Head of caudate nucleus (tissue), 42 donors: ENCODE measurements at places on chromosomes 11 and 22.

DNA sequence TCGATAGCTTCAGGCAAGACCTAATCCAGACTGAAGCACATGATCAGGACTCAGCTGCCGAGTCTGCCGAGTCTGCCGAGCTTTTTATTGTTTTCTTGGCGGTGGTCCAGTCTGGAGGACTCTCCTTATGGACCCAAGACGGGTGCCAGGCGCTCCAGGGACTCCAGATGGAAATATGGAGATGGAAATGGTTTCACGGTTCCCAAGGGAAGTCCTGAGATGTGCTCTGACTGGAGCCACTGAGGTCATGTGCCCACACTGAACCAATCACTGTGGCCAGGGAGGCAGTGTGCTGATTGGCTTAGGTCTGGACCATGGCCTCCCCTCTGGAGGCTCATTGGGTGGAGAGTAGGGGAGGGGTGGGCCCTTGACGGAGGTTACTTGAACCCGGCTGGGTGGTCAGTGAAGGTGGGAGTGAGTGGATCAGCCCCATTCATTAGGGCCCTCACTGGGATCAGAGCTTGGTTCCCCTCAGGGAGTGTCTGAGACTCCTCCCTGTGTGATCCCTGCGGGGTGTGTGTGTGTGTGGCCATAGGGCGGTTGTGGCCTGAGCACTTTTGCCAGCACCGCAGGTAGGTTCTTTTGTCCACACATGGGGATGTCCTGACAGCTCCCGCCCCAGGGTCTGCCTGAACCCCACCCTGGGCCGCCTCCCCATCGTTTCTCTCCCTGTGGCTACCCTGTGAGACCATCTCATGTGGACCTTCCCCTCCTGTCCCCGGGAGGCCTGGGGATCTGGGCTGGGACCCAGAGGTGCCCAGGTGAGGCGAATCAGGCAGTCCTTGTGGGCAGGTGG is 14.0 kb downstream of the RPS6KA4 start:
- peak; percentile 64 for DNase-seq

DNA sequence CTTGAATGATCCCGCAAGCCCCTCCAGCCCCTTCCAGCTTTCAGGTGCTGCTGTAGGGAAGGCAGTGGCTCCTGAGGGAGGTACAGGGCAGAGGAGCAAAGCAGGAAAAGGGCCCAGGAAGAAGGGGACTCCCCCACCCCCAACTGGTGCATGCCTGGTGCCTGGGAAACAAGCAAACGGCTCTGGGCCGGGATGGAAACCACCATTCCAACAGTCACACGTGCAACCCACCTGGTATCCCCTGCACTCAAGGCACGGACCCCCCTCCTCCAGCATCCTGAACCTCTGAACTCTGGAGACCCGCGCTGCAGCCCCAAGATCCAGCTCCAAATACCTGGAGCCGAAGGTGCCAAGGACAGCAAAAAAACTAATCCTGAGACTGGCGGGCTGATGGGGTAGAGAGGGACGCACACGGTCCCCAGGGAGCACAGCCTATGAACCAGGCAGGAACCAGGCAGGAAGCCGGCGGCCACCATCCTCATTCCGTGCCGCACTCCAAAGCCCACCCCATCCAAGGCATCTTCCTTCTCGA is 537 bp downstream of the SCN4B start:
- no peak for DNase-seq

DNA sequence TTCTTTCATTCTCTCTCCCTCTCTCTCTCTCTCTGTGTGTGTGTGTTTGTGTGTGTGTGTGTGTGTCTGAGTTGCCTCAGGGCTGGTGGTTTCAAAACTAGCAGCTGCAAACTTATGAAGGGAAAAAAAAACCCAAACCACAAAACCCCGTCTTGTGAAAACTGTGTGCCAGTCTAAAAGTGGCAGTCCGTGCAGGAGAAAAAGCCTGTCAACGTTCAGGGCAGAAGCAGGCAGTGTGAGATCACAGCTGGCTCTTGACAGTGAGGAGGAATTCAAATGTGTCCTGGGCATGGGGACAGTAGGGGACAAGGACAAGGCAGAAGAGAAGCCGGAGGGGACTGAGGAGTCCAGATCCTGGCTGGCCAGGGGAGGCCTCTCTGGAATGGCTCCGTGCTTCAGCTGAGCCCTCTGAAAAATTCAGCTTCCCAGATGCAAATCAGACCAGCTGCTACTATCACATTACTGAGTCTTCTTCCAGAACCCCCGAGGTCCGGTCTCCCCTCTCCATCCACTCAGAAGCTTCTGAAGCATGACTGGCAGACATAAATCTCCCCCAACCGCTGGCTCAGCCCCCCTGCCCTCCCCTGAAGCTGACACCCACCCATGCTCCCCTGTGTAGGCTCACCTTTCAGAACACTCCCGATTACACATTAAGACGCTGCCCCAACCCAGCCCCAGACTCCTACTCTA is 31.9 kb downstream of the FLI1 start:
- DNase-seq: no peak

DNA sequence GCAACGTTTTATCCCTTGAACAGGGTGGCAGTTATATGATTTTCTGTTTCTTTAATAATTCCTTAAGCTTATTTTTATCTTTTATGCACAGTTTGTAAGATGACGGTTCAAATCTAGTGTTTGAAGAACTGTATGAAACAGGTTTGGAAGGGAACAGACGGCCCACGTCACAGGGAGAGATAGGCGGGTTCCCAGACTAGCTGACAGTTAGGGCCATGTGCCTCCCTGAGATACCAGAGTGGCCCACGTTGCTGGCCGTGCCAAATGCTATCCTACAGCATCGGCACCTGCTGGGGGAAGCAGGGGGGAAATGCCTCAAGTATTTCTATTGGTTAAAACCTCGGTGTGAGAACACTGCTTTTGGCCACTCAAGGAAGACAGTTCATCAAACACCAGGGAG is 50.2 kb upstream of the BID start:
- no peak for DNase-seq

GRCh38 chr11:563066-563811 is 2.5 kb downstream of the RASSF7 start:
- DNase-seq: no peak

DNA sequence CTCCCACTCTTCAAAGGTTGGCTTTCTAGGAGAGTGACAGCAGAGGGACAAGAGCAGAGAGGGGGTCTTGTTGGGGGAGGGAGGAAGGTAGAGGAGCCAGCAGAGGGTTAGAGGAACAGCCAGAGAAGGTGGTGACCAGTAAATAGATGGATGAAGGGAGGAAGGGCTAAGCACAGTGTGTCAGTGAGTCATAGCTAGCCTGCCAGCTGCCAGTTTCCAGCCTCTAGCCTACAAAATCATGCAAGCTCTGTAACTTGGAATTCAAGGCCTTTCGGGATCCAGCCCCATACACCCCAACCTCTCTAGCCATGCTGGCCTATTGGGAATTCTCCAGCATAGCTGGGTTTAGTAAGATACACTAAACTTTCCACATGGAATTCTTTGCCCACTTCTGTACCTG is 147.4 kb upstream of the TEAD1 start:
- no peak for DNase-seq
